ENCODE measurements at places on chromosomes 4 and X.
A peak's percentile ranks its signal among the peaks of the same experiment; 100 is the strongest.

DNA sequence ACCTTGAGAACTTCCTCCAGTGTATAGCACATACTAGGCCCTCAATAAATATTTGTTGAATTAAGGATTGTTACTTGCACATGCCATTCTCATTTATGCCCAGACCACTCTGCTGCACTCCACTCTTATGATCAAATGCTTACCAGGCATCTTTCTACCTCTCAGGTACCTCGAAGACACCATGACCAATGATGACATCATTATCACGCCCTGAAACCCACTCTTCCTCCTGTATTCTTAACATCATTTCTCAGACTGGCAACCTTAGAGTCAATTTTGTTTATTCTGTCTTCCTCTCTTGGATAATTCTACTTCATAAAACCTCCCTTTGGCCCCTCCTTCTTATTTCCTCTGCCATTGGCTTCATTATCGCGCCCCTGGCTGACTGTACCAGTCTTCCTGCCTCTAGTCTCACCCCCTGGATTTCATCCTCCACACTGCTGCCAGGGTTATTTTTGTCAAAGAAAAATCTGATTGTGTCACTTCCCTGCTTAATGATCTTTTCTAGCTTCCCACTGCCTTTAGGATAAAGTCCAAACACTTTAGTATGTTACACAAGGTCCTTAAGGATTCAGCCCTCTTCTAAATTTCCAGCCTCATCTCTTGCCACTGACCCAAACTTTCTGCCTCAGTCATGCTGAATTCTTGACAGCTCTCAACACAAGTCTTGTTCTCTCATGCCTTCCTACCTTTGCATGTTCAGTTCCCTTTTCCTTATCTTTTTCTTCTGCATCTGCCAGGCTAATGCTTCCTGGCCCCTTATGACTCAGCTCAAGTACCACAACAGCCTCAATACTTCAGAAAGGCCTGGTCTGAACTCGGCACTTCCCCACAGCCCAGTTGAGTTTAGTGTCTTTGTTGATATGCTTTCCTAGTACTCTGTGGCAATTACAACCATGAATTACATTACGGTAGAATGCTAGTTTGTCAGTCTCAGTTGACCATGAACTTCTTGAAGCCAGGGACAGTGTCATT is 45.8 kb downstream of the HDAC8 start:
- DNase-seq, result no peak

- no peak for DNase-seq
Measured at GRCh38 chr4:59920416-59920815, 1279.7 kb upstream of the ADGRL3 start.

DNA sequence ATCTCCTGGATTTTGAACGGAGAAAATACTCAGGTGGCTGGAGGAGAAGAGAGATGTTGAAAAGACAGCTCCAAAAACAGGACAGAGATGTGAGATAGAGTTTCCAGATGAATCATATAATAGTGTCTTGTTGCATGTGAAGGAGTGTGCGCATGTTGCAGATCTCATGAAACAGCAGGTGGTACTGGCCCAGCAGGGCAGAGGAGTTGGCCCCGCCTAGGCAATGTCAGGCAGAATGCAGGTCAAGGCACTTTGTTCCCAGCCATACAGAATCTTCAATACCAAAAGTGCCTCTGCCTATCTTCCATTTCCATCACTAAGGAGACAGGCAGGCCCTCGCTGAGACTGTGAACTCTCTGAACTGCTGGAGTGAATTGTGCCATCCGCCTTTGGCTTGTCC is 63.9 kb upstream of the FAT1 start:
- DNase-seq, result no peak

DNA sequence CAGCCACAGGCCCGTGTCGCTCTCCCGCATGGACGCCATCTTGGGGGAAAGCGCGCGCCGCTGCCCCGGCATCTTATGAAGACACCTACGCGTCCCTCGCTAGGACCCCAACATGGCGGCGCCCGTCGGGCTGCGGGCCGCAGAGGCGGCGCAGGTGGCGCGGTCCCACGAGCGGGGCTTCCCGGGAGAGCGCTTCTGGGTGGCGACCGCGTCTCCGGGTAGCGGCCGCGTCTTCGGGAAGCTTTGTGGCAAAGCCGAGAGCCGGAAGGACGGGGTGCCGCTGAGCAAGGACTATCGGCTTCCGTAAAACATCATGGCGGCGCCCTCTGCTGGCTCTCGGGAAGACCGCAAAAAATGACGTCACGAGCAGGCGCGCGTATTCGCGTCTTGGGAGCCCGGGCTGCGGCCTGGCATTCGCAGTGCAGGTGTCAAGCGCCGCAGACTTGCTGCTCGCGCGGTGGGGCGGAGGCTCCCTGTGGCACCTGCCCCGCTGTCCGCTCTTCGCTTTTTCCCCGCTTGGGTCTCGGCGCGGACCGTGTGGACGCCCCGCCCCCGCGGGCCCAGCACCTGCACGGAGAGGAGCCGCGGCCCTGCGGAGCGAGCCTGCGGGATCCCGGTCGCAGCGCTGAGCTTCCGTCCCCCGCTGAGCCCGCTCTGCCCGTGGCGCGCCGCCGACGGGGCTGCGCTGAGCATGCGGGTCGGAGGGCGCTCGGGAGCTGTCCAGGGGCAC is at the start of gene NELFA:
NELFA (minus strand) TSS at position 54 of the 730 bp plus-strand sequence; CDS start at position 39, 15 bp downstream.
- DNase-seq, result peak; percentile 83

- DNase-seq, result no peak
Measured at GRCh38 chr4:4803216-4803911, 56.1 kb upstream of the MSX1 start.

- no peak for DNase-seq
Measured at GRCh38 chr4:34281826-34282225, 1962.5 kb downstream of the ARAP2 start.

DNA sequence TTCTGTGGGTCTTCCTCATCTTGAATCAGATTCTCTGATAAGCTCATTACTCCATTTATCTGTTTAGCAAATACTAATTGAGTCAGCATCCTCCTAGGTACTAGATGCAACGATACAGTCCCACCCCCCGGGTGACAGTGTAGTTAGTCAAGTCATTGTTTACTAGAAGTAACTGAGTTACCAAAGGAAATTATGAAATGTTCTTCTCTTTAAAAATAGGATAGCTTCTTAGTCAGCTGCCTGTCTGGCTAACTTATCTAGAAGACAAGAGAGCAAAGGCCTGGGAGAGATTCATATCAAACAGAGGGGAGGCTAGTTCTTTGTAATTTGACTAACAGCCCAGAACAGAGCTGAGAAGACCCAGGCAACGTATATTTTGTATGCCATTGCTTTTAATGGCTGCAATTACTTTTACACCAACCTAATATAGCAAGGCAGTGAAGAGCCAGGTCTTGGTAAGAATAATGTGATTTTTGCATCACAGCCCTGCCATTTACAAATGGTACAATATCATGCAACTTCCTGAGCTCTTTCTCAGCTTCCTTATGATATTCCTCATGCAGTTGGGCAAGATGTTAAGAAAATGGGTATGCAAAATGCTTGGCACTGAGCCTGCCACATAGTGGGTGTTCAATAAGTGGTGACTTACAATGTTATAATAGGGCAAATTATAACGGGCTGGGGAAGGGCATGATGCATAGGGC is 149.9 kb downstream of the CHIC2 start:
- no peak for DNase-seq

All from SHP77 (cell line).